ENCODE measurements at places on chromosomes 16 and 17.
A peak's percentile ranks its signal among the peaks of the same experiment; 100 is the strongest.

GRCh38 chr17:70378076-70378475 lies 208.7 kb downstream of the KCNJ2 start:
- H3K27ac ChIP-seq: no peak overlapping the region
- H3K36me3 ChIP-seq: no peaks in the 10 kb centered on the region
- H3K27me3 ChIP-seq: no peaks in the 10 kb centered on the region

GRCh38 chr17:49995055-49995738 lies at the start of gene DLX3:
Gene DLX3, minus strand, starts transcription at chr17:49995224. Its CDS starts 226 bp downstream, at chr17:49994998.
- no peaks in the 10 kb centered on the region for H3K36me3 ChIP-seq
- H3K4me3 ChIP-seq: peak within 1 kb of the TSS; percentile 46
- H3K27ac ChIP-seq: no peak within 1 kb of the TSS
- H3K27me3 ChIP-seq: peaks cover 71% of the 10 kb centered on the region

- peak; percentile 86 for DNase-seq
- no peak overlapping the region for H3K27ac ChIP-seq
- no peaks in the 10 kb centered on the region for H3K27me3 ChIP-seq
- H3K4me1 ChIP-seq: peaks cover 10% of the 10 kb centered on the region
- no peaks in the 10 kb centered on the region for H3K36me3 ChIP-seq
- H3K4me3 ChIP-seq: no peak overlapping the region
These were observed 32.8 kb downstream of the CACNA1G start for GRCh38 chr17:50593321-50593720.

DNA sequence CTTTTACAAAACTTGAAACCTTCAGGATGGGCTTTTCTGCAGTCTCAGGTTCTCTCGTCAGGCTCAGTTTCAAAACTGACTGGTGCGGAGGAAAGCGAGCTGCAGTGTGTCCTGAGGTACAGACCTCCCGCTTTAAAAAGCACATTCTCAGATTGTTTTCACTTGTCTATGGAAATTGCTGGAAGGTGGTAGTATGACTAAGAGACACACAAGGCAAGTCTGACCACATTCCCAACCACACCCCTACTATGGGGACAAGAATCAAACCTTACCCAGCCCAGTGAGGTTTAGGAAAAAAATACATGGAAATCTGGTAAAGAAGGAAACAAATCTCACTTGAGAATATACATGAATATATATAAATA lies 18.2 kb downstream of the SRP68 start:
- peak overlapping the region; percentile 80 for H3K27ac ChIP-seq
- no peak overlapping the region for H3K4me3 ChIP-seq
- H3K4me1 ChIP-seq: peaks cover 20% of the 10 kb centered on the region
- no peaks in the 10 kb centered on the region for H3K27me3 ChIP-seq
- H3K36me3 ChIP-seq: peaks cover 94% of the 10 kb centered on the region
- DNase-seq: no peak

DNA sequence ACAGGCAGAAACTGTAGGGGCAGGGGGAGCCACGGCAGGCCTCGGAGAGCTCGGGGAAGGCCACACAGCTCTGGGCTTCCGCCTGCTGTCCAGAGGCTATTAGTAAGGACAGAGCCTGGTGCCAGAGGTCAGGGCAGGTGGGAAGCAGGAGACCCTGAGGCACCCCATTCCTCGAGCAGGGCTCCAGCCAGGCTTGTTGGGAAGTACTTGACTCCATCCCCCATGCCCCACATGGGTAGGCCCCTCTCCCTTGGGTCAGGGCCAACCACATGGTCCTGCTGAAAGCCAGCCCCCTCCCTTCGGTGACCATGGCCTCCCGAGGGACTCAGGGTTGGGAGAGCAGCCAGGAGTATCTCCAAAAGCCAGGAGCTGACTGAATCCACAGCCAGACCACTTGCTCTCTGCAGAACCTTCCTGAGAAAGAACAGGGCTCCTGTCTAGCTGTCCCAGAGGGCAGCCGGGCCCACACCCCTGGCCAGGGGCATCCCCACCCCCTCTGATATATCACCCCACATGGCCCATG lies 17.4 kb upstream of the MPRIP start:
- H3K27me3 ChIP-seq: no peaks in the 10 kb centered on the region
- no peaks in the 10 kb centered on the region for H3K36me3 ChIP-seq
- no peak overlapping the region for H3K4me3 ChIP-seq
- H3K4me1 ChIP-seq: peaks cover 21% of the 10 kb centered on the region
- DNase-seq: peak; percentile 56
- no peak overlapping the region for H3K27ac ChIP-seq

GRCh38 chr16:84509032-84509950 lies 4.8 kb upstream of the MEAK7 start:
- H3K4me1 ChIP-seq: peaks cover 12% of the 10 kb centered on the region
- no peaks in the 10 kb centered on the region for H3K27me3 ChIP-seq
- peak; percentile 43 for DNase-seq
- H3K27ac ChIP-seq: no peak overlapping the region

DNA sequence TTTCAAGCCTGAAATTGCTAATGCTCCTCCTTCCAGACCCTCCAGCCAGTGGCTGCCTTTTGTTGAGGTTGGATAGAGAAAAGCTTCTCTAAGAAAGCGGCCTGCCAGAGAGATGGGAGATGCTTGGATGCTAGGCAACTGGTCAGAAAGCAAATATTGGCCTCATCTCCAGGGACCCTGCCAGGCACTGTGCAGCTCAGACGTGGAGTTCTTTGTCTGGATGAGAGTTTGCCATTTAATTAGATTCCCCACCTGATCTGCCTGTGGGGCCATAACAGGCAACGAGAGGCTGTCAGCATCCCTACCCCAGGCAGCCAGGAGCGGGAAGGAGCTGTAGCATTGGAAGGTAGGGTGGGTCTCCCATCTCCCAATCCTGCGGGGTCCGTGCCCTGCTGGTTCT lies 52.7 kb downstream of the ASIC2 start:
- no peak overlapping the region for H3K27ac ChIP-seq
- no peak for DNase-seq
- no peaks in the 10 kb centered on the region for H3K36me3 ChIP-seq
- H3K4me1 ChIP-seq: no peaks in the 10 kb centered on the region
- H3K27me3 ChIP-seq: peaks cover 10% of the 10 kb centered on the region
- H3K4me3 ChIP-seq: no peak overlapping the region

DNA sequence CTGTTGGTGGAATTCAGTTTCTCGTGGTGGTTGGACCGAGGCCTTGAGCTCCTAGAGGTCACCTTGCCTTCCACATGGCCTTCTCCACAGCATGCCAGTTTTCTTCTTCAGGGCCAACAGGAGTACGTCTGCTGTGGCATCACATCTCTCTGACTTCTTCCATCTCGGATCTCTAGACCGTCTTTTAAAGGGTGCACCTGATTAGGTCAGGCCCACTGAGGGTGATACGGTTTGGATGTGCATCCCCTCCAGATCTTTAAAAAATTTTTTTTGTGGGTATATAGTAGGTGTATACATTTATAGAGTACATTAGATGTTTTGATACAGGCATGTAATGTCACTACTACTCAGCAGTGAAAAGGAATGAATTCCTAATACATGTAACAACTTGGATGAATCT lies 58.3 kb upstream of the BRD7 start:
- no peaks in the 10 kb centered on the region for H3K36me3 ChIP-seq
- no peak overlapping the region for H3K27ac ChIP-seq
- no peak for DNase-seq
- H3K4me1 ChIP-seq: no peaks in the 10 kb centered on the region
- peaks cover 6% of the 10 kb centered on the region for H3K27me3 ChIP-seq
- H3K4me3 ChIP-seq: no peak overlapping the region

DNA sequence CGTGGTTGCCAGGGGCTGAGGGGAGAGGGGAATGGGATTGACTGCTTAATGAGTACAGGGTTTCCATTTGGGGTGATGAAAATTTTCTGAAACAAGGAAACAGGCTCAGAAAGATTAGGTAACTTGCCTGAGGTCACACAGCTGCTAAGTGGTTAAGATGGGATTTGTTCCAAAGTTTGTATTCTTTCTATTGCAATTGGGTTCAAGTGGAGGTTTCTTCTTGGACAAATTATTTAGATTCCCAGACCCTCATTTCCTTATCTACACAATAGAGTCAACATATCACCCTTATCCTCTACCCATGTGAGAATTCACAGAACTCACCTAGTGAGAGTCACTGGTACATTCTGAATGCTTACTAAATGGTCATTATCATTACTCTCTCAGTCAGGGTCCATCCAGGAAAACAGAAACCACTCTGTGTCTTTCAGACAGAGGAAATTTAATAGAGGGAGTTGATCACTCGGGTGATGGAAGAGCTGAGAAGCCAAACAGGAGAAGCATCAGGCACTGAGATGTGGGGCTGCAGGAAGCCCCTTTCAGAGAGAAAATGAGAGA lies 22.6 kb downstream of the CACNG4 start:
- DNase-seq: no peak
- H3K4me3 ChIP-seq: no peak overlapping the region
- H3K36me3 ChIP-seq: no peaks in the 10 kb centered on the region
- H3K4me1 ChIP-seq: no peaks in the 10 kb centered on the region
- no peaks in the 10 kb centered on the region for H3K27me3 ChIP-seq

GRCh38 chr17:45120558-45120957 lies 11.8 kb downstream of the PLCD3 start:
- H3K27ac ChIP-seq: no peak overlapping the region
- H3K27me3 ChIP-seq: no peaks in the 10 kb centered on the region
- no peaks in the 10 kb centered on the region for H3K36me3 ChIP-seq

DNA sequence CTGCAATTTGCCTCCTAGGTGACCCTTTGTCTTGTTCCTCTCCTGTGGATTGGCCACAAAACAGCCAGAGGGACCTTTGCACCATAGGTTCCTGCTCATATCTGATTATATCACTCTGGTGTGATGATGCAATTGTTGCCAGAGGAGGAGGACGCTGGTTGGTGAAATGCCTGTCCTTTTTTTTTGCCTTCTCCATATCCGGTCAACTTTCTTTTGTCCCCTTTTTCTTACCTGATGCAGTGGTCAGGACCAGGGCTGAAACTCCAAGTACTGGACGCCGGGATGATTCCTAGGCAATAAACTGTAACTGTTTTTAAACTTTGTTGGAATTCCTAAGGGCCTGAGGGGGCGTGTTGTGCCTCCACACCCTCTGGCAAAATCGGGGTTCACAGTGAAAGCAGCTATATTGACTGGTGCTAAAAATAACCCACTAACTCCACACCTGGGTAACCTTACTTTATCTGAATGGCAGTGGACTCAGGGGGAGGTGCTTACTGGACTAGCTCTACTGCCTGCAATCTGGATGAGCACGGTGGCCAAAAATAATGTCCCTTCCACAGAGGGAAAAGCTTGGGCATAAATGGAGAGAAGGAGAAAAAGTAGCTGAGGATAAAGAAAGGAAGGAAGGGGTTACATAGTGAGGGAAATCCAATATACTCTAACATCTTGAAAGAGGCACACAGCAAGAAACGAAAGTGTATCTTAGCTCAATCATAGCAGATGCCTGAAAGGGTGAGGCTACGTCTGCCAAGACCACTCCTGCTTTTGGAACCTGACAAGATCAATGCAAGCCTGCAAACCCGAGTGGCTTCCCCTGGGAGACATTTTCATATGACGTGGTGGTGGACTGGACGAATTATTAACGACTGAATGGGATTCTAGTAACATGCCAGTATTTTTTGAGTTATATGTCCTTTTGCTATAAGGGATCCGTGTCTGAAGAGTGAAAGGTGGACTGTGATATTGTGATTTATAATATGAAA lies 28.4 kb upstream of the ZNF423 start:
- DNase-seq: no peak
- H3K27ac ChIP-seq: no peak overlapping the region
- peaks cover 8% of the 10 kb centered on the region for H3K27me3 ChIP-seq
- no peaks in the 10 kb centered on the region for H3K4me1 ChIP-seq
- H3K4me3 ChIP-seq: no peak overlapping the region
